ENCODE measurements at places on chromosomes 16 and 17.

DNA sequence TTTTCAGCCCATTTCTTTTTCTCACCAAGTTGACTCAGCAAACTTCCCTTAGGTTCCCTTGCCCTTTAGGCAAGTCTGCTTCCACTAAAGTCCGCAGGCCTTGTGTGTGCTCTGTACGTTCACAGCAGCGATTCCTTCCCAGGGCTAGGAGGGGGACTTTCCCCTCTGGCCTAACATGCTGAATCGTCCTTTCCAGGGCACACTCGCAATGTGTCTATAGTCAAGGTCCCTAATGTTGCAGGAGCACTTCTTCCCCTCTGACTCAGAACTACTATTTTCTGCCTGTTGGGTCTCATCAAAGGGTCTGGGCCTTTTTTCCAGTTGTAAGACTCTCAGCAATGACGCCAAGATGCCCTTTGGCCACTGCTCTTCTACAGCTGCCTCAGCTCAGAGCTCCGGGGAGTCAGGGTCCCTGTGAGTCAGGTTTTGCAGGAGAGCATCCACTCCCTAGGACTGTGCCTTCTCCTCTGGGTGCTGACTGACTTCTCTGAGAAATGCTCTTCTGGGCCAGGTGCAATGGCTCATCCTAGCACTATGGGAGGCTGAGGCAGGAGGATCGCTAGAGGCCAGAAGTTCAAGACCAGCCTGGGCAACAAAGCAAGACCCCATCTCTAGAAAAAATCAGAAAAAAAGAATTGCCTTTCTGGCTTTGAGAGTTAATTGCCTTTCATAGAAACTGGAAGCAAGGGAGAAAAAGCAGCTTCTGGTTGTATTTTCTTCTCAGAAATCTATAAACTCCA lies 64.4 kb upstream of the TBX2 start:
- DNase-seq: no peak

DNA sequence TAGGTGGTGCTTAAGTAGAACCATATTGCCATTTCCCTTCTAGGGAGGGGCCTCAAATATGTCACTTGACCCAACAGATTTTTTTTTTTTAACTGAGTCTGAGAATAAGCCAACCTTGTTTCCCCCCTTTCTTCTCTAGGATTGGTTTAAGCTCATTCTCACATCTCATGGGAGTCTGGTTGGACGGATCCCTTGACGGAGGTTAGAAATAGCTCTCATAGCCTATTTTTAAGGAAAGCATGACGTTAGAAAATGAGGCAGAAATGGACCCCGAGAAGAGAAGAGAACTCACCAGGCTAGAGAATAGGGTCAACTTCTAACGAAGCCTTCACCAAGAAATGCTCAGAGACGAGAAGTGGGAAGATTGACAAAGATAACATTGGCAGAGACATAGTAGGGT lies 95.1 kb upstream of the ZFHX3 start:
- DNase-seq: no peak

- no peak for DNase-seq
Observed at GRCh38 chr16:82660075-82660645, 33.4 kb downstream of the CDH13 start.

GRCh38 chr17:39975801-39976200 lies 4.8 kb upstream of the PSMD3 start:
- no peak for DNase-seq

GRCh38 chr17:42674755-42675347 lies 1.9 kb downstream of the PLEKHH3 start:
- DNase-seq: no peak

- no peak for DNase-seq
Observed at GRCh38 chr16:57525761-57526160, 10.6 kb downstream of the CCDC102A start.

- DNase-seq: no peak
Observed at GRCh38 chr17:80795754-80796153, 195.9 kb upstream of the CHMP6 start.

- no peak for DNase-seq
Observed at GRCh38 chr16:51556694-51557340, 405.7 kb upstream of the SALL1 start.

DNA sequence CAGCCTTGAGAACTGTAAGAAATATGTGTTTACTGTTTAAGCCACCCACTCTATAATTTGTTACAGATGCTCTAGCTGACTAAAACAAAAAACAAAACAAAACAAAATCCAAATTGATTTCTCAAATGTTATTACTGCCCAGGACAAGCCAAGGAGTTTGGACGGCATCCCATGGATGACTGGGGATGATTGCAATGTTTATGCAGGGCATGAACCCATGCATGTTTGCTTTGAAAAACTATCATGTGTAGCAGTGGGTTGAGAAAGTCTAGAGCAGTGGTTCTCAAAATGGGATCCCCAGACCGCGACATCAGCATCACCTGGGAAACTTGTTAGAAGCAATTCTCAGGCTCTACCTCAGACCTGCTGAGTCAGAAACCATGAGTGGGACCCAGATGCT lies 223.2 kb upstream of the PSMD7 start:
- no peak for DNase-seq

GRCh38 chr16:67672739-67673662 lies 6.4 kb downstream of the C16orf86 start:
- DNase-seq: no peak

DNA sequence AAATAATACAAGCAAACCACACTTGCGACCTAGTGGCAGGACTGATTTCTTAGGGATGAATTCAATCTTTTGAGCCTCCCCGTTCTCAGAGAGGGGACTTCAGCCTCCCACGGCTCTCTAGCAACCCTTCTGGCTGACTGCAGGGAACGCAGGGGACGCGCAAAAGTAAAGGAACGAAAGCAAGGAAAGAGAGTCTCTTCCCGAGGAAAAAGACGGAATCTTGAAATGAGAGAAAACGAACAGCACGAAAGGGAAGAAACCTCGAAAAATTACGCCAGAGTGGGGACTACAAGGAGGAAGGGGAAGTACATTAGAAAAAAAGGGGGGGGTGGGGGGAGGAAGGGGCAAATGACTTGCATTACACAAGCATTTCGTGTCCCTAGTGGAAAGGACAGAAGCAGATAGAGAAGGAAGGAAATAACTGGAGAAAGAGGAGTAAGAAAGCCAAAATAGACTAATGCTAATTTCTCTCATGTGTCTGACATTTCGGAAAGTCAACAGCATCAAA lies 1.2 kb downstream of the GRB2 start:
- DNase-seq: no peak

DNA sequence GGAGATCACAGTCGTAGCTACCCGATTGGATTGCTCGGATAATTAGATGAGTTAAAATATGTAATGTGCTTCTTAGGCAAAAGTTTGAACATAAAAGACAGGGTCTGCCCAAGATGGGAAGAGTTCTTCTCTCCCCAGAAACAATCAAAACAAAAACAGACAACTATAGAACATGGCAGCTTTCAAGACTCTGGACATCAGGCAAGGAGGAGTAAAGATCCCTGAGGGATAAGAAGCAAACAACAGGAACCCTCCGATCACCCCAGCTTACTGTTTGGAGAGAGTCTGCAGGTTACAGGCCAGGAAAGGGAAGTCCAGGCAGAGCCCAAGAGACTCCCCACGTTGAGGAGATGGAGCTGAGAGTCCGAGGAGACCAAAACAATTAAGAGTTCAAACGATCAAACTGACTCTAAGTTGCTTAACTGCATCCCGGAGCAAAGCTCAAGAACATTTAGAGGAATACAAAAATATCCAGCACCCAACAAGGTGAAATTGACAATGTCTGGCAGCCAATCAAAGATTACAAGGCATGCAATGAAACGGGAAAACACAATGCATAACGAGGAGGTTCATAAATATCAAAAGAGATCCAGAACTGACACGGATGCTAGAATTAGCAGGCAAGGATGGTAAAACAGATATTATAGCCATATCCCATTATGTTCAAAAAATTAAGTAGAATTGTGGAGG lies 3.9 kb downstream of the ASGR2 start:
- DNase-seq: no peak

Data from NCI-H1048 (cell line).